Stimulated activated CD8-positive, alpha-beta memory T cell treated with anti-CD3 and anti-CD28 coated beads, Interleukin-4, amount 100 ng/mL, for 1 hour (primary cell): ENCODE measurements at places on chromosomes 11 and 22.

GRCh38 chr11:1059759-1060158, 14.9 kb upstream of the MUC2 start:
- no peak for DNase-seq

DNA sequence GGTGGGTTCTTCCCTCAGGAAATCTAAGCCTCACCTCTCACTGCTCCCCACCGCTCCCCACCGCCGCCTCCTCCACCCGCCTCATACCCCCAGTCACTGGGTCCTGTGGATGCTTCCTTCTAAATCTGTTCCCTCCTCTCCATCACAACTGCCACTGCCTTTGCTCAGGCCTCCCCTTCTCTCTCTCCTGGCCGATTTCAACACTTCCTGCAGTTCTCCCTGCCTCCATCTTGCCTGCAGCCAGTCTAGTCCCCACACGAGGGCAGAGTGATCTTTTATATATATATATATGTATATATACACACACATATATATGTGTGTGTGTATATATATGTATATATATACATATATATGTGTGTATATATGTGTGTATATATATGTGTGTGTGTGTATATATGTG, 27.8 kb downstream of the CREB3L1 start:
- no peak for DNase-seq

DNA sequence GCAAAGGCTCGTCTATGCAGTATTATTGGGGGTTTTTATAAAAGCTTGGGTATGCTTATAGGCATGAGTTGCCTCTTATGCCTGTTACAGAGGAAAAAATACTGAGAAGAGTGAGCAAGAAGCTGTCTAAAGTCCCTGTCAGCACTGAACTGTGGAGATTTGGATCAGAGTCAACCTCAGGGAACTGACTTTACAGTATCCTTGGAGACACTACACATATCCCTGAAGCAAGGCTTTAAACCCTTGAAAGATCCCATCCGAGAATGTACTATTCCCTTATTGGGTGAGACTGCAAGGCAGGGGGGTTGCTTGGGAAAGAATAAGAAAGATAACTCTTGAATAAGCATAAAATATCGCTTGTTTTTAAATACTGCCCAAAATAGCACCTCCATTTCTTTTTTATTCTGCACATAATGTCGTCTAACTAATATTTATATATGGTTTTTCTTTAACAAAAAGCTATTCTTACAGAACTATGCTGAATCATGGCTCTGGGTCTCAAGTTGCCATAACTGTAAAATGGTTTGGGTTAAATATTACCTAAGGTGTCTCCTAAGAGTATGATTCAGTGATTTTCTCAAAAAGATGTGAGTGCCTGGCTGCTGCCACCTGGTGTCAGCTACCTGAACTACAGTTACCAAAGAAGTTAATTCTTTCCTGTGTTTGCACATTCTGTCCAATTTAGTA, 1062.8 kb downstream of the DLG2 start:
- DNase-seq = no peak

- no peak for DNase-seq
These were observed 67.8 kb downstream of the ARHGEF12 start for GRCh38 chr11:120403966-120404365.

DNA sequence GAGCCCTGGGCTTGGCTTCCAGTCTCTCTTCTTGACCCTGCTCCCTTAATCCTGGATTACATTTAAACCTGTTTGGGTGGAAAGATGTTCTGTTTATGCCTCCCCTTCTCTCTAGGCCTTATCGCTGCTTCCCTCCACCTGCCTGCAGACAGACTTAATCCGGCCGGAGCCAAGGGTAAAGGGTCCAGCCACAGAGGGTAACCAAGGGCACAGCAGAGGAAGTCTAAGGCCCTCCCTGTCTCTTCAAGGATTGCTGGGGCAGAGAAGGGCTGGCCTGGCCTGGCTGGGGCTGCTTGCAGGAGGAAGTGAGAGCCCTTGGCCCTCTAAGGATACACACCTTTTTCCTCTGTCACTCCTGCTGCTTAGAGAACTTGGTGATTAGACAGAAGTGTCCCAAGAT, 2.1 kb downstream of the GAL3ST3 start:
- no peak for DNase-seq

DNA sequence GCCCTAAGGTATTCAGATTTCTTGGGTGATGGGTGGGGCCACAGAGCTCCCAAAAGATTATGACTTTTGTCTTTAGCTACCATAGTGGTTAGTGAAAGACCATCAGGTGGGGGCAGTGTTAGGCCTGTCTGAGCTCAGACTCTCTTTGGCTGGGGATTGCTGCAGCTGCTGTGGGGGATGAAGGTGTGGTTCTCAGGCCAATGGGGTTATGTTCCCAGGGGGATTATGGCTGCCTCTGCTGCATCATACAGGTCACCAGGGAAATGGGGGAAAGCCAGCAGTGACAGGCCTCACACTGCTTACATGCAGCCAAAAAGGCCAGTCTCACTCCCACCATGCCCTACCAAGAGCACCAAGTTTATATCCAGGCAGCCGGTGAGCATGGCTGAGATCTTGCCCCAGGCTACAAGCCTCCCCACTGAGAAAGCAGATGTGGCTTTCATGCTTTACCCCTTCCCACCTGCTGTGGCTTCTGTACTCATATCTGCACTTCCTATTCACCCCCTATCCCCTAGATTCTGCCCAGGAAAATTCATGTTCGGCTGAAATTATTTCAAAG, 24.8 kb downstream of the CNTF start:
- DNase-seq = no peak

DNA sequence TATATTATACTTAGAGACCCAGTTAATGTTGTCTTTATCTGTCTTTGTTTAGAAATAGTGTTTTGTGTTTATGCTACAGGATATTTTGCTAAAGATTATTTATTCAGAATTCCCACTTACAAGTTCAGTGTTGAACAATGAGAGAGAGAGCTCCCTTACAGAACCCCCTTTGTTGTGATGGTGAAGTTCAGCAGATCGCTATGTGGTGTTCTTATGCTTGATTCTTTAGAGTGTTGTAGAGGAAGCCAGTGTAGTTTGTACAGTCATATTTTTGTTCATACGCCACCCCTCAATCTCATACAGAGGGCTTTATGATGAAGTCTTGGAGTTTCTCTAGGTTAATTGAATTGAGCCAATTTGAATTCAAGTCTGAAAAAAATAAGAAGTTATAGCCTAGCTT, 150.2 kb downstream of the TMEM135 start:
- DNase-seq = no peak

GRCh38 chr22:23484651-23485050, 95.4 kb downstream of the IGLL1 start:
- DNase-seq = no peak

DNA sequence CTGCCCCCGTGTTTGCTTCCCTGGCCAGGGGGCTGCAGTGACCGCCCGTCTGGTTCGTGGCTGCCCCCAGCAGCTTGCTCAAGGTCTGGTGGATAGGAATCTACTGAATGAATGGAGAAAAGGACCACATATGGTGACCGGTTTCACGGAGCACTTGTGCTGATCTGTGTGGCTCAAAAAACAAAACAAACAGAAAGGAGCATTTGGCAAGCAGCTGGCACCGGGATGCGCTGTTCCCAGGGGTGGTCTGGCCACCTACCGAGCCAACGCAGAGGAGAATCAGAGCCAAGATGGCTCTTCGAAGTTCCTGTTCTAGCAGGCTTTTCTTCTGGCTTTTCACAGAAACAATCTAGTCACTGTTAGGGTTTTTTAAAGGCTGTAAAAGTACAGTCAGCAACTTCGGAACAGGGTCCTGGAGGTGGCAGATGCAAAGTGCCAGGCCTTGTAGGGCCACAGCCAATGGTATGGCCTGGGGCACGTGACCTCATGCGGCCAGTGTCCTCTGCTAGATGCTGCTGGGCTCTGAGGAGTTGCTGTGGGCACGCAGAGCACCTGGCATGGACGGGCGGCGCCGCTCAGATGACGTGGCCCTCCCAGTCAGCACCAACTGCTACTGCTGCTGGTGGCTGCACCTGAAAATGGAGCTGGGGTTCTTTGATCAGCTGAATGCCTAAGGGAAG, 27.3 kb upstream of the PACSIN2 start:
- DNase-seq = no peak

DNA sequence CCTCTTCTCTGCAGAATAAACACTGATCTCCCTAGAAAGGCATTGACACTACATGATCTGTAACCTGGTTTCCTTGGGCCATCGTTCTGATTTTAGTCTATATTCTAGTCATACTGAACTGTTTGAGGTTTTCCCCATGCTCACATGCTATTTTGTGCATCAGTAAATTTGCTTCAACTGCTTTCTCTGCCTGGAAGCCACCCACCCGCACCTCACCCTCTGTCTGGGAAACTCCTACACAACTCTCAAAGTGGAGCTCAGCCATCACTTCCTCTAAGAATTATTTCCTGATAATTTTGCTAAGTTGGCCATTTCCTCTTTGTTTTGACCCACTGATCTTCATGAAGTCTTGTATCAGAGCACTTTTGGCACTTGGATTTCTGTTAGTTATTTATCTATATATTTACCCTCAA, 36.1 kb downstream of the MMP20 start:
- no peak for DNase-seq

GRCh38 chr11:106447631-106448191, 370.2 kb downstream of the AASDHPPT start:
- DNase-seq = no peak

GRCh38 chr11:1570896-1571759, 943 bp downstream of the DUSP8 start:
- DNase-seq = no peak

DNA sequence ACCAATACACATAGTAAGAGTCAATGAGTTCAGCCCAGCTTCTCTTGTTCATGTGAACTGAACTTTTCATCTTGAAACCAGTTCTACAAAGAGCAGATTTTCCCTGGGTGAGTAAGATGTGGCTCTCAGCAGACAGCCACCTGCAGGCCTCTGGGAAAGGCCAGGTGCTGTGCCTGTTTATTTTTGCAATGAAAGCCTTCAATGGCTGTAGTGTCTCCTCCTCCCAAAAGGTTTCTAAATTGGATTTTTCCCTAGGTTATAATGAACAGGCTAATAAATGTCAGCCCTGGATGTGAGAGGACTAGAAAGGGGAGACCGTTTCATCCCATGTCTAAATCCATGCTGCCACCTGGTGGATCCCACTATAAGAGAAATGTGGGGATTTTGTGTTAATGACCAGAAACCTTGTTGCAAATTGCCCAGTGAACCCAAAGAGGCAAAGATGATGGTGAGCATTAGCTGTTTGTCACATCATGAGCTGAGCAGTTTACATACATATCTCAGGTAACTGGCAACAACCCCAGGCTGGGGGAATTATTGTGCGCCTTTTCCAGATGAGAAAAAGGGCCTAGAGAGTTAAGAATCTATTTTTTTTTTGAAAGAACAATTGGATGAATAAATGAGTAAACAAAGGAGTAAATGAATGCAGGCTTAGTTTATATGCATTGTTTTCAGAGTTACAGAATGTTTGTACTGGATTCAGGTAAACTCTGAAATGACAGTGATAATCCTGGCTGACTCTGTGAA, 12.7 kb downstream of the C11orf91 start:
- no peak for DNase-seq

GRCh38 chr11:109795234-109795633, 298.0 kb upstream of the ZC3H12C start:
- DNase-seq = no peak

- no peak for DNase-seq
These were observed 14.8 kb upstream of the MRGPRF start for GRCh38 chr11:69027704-69028372.

DNA sequence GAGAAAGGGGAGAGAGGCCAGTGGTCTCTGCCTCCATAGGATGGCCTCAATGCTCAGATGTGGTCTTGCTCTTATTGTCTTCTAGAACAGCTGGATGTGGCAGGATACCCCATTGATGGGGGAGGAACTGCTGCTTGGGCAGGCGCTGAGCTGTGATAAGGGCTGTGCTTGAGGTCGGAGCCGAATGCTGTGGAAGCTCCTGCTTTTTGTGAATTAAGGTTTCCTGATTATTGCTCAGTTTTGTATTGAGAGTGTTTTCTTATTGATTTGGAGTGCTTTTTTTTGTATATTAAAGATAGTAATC, 57.2 kb downstream of the CABIN1 start:
- no peak for DNase-seq

- DNase-seq = no peak
These were observed 25.3 kb upstream of the SLC35C1 start for GRCh38 chr11:45779602-45780001.

DNA sequence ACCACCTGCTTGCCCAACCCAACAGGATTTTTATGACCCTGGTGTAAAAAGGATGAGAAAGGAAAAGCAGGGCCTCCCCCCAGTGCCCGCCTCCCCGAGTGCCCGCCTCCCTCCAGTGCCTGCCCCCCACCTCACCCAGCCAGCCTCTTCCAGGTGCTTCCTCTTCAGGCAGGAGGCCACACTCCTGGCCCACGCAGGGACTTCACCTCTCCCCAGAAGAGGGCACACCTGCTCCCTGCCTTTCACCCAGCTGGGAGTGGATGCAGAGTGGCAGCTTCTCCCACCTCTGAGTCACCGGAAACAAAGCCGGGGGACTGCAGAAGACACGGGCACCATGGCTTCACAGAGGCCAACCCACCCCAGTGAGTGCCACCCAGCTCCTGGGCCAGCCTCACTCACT, 16.1 kb downstream of the CPT1A start:
- DNase-seq = no peak

GRCh38 chr11:76240161-76240540, 33.8 kb upstream of the WNT11 start:
- DNase-seq = no peak

DNA sequence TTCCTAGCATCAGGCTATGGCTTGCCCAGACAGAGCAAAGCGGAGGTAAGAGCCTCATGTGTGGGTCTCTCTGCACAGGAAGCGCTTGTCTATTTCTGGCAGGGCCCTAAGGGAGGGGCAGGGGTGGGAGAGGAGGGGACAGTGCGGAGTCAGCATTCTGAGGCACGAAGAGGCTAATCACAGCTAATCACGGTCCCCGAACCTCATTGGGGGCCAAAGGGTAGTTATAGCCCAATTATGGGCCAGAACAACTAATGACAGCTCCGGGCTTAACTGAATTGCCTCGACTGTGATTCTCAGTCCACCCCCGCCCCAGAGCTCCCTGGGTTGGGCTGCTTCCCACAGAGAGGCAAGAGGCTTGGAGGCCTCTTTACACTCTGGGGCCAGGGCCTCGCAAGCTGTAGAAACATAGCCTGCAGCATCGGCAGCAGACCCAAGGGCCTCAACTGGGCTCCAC, 72.7 kb upstream of the PRDM11 start:
- DNase-seq = no peak

- no peak for DNase-seq
These were observed 24.0 kb upstream of the ELF5 start for GRCh38 chr11:34537636-34538035.

DNA sequence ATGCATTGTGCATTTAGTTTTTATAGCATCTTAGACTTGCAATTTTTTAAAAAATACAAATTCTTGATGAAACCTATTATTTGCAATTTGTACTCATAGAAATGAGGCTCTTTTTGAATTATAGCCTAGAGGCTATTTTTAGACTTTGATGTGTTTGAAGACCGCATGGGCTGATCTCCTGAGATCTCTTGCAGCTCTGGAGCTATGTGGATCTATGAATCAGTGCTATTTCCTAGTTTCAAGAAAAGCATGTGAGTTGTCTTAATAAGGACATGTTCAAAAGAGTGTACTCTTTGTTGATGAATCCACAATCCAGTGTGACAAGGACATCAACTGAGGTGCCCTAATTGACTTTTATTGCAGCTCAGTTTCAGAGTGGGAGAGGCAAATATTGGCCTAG, 620.5 kb downstream of the ETS1 start:
- DNase-seq = no peak

GRCh38 chr11:77072851-77073327, 6.1 kb downstream of the CAPN5 start:
- DNase-seq = no peak
